ENCODE measurements at places on chromosomes 4 and X. TPM values are rescaled to one million over a fixed set of nuclear protein-coding genes. Genes with fewer than 3 reads are reported as not detected.

DNA sequence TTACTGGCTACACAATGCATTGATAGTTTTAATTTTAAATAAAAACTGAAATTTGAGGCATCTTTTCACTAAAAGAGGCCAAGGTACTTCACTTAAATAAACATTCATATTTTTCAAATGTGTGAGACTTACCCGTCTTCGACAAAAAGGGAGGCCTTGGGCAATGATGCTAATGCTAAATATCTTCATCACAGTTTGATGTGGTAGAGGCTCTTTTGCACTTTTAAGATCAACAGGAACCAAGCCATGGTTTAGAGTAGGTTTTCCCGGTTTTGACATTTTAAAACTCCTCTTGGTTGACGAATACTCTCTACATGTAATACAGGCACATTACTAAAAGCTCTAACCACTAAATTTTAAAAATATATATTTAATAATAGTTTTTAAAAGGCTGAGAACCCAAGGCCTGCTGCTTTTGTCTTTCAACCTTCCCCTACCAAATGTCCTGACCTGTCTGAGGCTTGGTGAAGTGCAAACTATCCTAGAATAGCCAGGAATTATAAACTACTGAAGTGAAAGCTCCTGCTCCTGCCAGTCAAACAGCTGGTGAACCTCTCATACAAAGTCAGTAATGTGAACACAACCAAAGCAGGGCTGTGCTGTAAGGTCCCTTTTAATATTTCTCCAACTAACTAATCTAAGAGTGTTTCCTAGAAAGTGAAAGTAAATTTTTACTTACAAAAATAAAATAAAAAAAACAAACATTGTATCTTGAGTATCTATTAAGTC lies 153.7 kb downstream of the FBXW7 start:
- no peaks in the 10 kb centered on the region for H3K27me3 ChIP-seq
- no peak overlapping the region for H3K27ac ChIP-seq
- peaks cover 2% of the 10 kb centered on the region for H3K4me1 ChIP-seq
- no peaks in the 10 kb centered on the region for H3K36me3 ChIP-seq
- no peak overlapping the region for H3K4me3 ChIP-seq
- no peak for DNase-seq

INPP4B gene
- 2.8 TPM for total RNA-seq

- DNase-seq: no peak
- H3K36me3 ChIP-seq: no peaks in the 10 kb centered on the region
- H3K4me3 ChIP-seq: no peak overlapping the region
- H3K4me1 ChIP-seq: no peaks in the 10 kb centered on the region
- H3K27me3 ChIP-seq: no peaks in the 10 kb centered on the region
- H3K27ac ChIP-seq: no peak overlapping the region
These were observed 532.0 kb upstream of the SPANXN1 start for GRCh38 chrX:144715337-144715736.

WAS gene
- 1.1 TPM for total RNA-seq

Data from astrocyte (in vitro differentiated cells and primary cell).